ENCODE measurements at places on chromosomes 5 and 9.

DNA sequence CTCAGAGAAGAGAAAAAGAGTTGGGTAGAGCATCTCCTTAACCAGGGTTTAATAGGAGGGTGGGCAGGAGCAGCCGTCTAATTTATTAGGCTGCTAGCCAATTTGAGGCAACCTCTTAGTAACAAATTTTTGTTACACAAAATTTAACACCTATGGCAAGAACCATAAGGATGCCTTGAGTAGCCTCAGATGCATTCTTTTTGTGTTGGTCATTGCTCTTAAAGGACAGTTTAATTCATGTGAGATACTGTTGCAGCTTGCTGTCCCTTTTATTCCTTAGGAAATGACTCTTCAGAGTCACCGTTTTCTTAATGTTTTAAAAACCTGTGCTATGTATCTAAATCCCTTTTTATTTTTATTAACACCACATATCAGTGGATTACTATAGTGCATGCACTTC is 255.1 kb downstream of the MAST4 start:
- DNase-seq: peak; percentile 22

- peak; percentile 88 for DNase-seq
These were observed 113.8 kb downstream of the TLE4 start for GRCh38 chr9:79685577-79685976.

GRCh38 chr5:107546719-107547118 is 124.0 kb downstream of the EFNA5 start:
- no peak for DNase-seq

- DNase-seq: no peak
These were observed 51.2 kb downstream of the ZNF618 start for GRCh38 chr9:113927277-113927676.

- no peak for DNase-seq
These were observed 145.6 kb downstream of the LURAP1L start for GRCh38 chr9:12920437-12920836.

- DNase-seq: no peak
These were observed 146.3 kb downstream of the SNCAIP start for GRCh38 chr5:122458278-122458872.

- no peak for DNase-seq
These were observed 224.8 kb downstream of the CETN3 start for GRCh38 chr5:90184764-90185163.

- DNase-seq: no peak
These were observed 41.8 kb downstream of the GRAMD2B start for GRCh38 chr5:126464959-126465358.

DNA sequence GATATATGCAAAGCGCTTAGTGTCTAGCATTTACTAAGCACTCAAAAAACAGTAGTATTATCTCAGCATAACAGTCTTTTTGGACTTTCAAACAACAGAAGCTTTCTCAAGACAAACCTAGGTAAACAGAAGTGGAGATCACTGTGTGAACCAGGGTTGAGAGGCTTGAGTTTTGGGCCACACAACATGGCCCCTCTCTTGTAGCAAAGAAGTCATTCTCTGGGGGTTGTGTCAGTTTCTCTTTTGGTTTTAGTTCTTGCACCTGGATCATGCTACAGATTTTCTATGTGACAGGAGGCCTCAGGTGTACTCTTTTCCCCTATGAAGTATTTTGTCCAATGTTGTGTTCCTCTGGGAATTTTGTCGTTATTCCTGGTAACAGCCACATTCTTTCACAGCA is 30.0 kb downstream of the INSYN2B start:
- no peak for DNase-seq

DNA sequence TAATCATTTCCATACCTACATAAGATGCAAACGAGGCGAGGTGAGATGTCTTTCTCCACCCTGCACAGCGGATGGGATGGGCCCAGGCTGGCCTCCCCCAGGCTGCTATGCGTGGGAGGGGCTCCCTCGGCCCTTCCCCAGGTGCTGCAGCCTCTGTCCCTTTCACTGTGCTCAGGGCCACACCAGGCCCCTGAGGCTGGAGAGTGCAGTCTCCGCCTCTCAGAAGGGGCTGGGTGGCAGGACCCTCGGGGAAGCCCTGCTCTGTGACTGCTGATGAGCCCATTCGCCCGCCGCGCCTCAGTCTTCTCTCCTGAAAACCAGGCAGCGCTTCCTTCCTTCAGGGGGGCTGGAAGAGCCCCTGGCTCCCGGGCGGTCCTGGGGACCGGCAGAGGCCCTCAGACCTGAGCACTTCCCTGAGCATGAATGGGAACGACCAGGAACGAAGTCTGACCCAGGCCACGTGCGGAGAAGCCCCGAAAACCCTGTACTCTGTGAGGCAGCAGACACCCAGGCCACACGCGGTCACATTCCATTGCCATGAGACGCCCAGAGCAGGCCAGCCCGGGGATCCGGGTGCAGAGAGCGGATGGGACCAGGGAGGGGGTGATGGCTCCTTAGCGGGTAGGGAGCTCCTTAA is 21.9 kb upstream of the NOTCH1 start:
- peak; percentile 78 for DNase-seq

- DNase-seq: peak; percentile 99
These were observed 69.0 kb upstream of the GRAMD2B start for GRCh38 chr5:126354012-126354857.

DNA sequence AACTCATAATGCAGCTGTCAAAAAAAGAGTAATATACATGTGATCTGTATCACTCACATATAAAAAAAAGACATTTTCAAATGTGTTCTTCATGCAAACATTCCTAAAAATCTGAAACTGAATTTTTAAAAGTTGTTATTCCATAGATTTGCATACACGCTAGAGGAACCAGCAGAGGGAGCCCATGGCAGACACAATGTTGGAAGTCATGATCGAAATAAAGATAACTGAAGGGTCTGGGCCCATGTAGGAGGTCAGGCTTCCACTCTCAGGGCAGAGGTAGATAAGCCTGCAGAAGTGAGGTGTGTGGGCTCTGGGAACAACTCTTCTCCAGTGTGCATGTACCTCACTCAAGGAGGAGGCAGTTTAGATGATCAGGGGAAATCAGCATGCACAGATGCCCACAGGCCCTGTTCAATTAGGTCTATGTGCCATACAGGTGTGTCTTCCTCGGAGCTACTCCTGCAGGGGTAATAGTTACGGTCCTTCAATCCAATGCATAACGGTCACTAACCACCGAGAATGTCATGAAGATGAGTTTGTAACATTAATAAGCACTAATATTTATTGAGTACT is 208.6 kb downstream of the EPB41L4A start:
- peak; percentile 9 for DNase-seq

DNA sequence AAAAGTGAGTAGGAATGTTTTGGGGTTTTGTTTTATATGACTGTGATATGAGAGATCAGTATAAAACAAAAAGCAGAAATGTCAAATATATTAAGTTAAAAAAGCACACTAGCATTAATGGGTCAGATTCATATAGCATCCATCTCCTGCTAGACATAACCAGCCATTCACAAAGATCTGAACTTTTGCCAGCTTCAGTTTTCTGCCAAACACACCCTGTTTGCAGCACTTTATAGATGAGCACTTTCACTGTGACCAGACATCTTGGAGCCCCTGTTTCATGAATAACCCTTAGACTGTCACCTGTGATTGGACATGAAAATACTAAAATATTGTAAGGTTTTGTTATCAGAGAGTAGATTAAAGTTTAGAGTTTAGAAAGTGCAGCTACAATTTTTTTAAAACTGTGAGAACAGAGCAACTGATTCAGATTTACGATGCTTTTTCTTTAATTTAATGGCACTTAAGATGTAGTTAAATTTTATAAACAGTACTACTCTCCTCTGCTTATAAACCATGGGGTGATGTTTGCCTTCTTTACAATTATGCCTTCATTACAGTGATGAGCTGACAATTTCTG is 142.6 kb downstream of the KCTD16 start:
- DNase-seq: no peak

DNA sequence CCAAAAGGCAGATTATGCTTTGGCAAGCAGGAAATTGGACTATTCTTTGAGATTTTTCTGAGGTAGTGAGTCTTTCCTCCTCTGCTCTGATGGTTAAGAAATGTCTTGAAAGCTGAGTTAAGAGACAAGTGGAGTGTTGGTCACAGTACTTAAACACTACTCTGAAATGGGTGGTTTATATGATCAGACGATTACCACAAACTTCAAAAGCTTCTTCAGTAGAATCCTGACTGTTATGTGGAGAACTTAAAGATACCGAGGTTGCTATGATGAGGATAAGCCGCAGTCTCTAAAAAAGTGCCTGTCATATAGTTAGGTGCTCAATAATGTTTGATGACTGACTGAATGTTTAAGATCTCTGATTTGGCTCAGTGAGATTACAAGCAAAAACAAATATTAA is 24.3 kb downstream of the GCNT4 start:
- no peak for DNase-seq

GRCh38 chr9:9257999-9258498 is 1354.8 kb downstream of the PTPRD start:
- DNase-seq: no peak

- DNase-seq: no peak
These were observed 43.8 kb downstream of the FAT2 start for GRCh38 chr5:151547364-151547763.

Data from astrocyte (in vitro differentiated cells and primary cell).